ENCODE measurements at places on chromosomes 5 and 9.

DNA sequence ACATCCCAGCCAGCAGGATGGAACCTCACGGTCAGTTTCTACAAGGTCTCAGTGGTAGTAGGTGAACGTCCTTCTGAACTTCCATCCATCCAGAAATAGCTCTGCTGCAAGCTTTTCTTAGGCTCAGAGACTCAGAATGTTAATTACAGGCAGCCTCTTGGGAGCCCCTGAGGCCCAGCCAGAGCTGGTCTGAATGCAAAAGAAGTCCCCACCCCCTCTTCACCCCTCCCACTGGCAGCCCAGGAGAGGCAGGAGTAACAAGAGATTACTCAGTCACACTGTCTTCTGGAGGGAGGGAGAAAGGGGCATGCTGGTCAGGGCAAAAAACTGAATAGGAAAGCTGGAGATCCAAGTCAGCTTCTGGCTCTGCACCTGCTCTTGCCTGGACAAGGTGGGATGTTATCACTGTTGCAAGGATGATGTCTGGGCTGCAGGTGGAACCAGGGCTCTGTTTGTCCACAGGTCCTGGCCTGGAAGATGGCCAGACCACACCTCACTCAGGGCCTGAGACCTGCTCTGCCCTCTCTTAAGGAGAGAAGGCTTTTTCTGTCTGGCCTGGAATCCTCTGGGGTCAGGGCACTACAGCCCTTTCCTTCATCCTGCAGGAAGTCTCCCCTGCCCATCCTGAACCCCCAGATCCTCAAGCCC lies 9.1 kb downstream of the ENHO start:
- DNase-seq: no peak

DNA sequence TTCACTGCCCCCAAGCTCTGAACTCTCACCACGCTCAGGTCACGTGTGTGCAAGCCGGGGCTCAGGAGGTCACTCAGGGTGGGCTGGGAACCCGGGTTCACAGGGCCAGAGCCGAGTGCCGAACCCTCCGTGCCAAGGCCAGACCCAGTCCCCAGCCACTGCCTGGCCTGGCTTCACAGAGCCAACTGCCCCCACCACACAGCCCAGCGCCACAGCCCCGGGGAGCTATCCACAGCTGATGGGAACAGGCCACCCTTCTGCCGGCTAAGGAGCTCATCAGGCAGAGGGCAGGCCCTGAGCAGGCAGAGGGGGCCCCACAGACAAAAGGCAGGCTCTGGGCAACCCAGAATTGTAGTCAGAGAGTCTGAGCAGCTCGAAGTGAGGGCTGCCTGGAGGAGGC lies 117.0 kb downstream of the VAV2 start:
- no peak for DNase-seq

GRCh38 chr9:9924376-9924775 lies 688.4 kb downstream of the PTPRD start:
- DNase-seq: peak; percentile 64

- DNase-seq: no peak
These were observed 6.5 kb downstream of the SLC35A4 start for GRCh38 chr5:140571105-140571504.

- no peak for DNase-seq
These were observed 4.0 kb downstream of the CCL27 start for GRCh38 chr9:34658461-34658860.

GRCh38 chr5:72507907-72508238 lies 663 bp upstream of the ZNF366 start:
- no peak for DNase-seq

GRCh38 chr9:111938427-111938800 lies 41.8 kb downstream of the UGCG start:
- DNase-seq: no peak

- no peak for DNase-seq
These were observed 33.6 kb upstream of the GABRP start for GRCh38 chr5:170749911-170750431.

Data from suppressor macrophage treated with lipopolysaccharide for 1 hour (primary cell).